ENCODE measurements at places on chromosomes 7 and 10.

DNA sequence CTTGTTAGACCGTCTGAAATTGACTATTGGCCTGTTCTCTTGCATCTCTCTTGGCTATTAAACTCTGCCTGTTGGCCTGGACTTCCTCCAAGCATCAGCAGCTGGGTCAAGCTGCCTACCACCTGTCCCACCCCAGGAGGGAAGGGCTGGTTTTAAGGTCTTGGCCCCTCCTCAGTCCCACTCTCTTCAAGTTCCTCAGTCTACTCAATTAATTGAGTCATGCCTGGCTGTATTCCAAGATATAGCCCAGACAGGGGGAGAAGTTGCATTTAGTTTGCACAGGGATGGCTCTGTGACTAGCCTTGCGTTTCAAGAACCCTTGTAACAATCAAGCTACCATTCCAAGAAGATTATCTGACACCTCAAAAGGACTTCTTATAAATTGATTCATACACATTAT lies 113.8 kb upstream of the GLI3 start:
- DNase-seq: no peak

- DNase-seq: no peak
Measured at GRCh38 chr10:12841826-12842225, 159.7 kb downstream of the CCDC3 start.

DNA sequence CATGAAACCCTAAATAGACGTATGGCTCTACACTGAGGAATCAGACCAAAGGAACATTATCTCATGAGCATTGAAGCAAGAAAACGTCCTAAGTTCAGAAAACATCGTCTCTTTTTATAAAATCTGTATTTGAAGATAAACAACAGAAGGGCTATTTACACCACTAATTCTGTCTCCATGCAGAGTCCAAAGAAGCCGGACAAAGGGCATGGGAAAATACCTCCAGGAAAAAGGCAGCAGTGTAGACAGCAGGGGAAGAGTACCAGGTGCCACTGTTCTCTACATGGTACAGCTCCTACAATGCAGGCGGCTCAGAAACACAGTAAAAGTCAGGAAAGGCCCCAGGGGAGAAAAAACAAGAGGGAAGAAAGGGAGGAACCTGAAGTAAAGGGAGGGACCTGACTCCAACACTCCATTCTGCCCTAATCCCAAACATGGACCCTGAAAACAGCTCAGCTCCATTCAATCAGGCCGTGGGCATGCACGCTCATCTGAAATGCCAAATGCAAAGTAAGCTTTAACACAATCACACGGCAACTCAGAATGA lies 17.5 kb downstream of the FAM171A1 start:
- no peak for DNase-seq

DNA sequence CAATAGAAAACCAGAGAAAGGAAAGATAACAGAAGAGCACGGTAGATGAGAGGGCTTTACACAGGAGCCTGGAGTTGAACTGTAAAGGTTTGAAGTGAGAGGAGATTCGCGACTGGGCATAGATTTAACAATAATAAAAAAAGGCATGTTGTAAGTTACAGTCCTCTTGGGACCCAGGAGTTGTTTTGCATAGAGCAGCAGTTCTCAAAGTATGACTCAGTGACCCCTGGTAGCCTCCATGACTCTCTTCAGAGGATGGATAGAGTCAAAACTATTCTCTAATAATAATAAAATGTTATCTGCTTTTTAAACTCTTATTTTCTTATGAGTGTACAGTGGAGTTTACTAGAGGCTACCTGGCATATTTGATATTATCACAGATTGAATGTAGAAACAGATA lies 262.3 kb downstream of the SORCS3 start:
- no peak for DNase-seq

DNA sequence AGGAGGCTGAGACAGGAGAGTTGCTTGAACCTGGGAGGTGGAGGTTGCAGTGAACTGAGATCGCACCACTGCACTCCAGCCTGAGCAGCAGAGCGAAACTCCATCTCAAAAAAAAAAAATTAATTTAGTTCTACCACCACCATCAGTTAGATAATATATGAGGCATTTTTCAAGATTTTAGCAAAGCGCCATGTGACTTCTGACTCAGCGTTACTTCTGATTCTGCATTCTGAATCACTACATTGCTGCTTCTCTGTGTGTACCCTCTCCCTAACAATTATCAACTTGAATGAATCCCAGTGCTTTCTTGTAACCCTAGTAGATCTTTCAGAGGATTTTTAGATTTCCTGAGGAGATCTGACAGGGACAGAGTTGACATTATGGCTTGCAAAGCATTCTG lies 176.8 kb upstream of the SORCS1 start:
- DNase-seq: no peak

GRCh38 chr7:51017576-51018535 lies 235.2 kb upstream of the GRB10 start:
- no peak for DNase-seq

DNA sequence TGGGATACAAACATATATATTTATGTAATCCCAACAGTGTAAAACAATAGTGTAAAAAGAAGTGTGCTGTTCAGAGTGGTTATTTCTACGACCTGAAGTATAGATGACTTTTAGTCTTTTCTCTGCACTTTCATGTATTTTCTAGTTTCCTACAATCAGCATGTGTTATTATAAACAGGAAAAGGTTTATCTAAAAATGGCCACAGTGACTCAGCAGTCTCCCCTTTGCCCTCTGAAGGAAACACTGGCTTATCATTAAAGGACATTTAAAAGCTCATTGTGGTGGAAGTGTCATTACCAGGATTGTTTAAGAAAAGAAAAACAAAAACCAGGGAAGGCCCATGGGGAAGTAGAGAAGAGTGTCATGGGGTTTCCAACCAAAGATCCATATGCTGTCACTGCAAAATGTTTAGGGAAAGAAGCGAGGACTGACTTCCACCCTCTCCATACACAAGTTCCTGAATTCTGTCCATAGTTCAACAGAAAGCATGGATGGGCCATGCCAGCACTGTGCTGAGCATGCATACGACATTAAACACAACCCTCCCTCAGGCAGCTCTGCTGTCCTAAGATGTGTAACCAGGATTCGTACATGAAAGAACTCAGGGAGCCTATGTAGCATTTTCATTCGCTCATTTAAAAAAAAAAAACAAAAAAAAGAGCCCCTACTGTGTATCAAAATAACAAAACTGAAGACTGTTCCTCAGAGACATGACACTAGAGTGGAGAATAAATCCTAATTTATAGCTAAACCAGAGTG lies 10.2 kb downstream of the CYREN start:
- DNase-seq: no peak

DNA sequence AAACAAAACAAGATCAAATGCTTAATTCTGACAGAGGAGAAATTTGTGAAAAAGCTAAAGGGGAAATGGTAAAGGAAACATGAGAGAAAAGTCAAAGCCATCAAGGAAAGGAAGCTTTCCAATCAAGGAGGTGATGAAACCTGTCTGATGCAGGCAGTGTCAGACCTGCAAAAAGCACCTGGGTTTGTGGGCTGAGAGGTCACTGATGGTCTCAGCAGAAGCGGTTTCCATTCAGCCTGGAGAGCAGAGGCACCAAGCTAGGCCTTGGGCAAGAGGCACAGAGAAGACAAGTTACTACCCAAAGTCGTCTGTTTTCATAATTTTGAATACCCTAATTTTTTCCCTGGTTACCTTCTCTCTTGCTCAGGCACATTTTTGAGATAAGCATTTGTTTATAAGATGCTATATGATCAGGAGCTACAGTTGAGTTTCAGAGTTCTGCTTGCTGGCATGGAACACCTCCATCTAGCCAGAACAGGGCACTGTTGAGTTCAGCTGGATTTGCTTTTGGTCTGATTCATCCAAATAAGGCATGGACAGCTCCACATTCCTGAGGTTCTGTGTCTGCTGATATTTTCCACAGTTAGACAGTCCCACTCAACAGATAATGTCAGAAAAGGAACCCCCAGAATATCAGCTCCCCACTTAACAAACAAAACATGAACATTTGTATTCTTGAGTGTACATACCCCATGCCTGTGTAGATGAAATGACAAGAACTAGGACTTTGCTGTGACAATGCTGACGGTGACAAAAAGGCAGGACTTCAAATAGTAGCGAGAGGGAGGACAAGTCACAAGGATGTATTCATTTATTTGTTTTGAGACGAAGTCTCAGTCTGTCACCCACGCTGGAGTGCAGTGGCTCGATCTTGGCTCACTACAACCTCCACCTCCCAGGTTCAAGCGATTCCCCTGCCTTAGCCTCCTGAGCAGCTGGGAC lies 4.9 kb upstream of the PPIA start:
- DNase-seq: no peak

DNA sequence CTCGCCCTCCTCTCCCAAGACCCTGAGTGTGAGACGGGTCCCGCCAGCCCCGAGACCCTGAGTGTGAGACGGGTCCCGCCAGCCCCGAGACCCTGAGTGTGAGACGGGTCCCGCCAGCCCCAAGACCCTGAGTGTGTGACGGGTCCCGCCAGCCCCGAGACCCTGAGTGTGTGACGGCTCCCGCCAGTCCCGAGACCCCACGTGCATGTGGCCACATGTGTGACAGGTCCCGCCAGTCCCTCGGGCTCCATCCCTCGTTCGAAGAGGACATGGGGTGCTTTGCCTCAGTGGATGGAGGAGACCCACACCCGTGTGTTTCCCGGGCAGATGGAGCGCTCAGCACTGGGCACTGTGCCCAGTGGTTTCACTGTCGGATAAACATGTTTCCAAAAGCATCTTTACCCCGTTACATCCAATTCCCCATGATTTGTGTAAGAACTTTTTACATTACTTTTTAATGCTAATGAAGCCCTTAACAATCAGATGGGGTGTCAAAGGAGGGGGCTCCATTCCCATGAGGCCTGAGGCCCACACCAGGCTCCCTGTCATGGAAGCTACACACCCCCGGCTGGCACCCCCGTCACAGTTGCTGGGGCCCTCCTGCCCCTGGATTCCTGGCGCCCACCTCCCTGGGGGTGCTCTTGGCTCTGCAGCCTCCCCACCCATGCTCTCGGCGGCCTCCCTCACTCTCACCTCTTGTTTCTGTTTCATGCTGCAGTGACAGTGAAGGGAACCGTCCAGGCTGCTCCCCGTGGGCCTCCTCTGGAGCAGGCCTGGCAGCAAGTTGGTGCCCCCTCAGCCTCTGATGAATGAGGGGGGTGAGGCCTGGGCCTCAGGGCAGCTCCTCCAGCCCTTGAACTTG lies 48.5 kb upstream of the CFAP46 start:
- DNase-seq: no peak

- no peak for DNase-seq
Measured at GRCh38 chr7:152476551-152476950, 40.7 kb upstream of the KMT2C start.

- DNase-seq: no peak
Measured at GRCh38 chr10:85847085-85847484, 519.5 kb downstream of the GRID1 start.

DNA sequence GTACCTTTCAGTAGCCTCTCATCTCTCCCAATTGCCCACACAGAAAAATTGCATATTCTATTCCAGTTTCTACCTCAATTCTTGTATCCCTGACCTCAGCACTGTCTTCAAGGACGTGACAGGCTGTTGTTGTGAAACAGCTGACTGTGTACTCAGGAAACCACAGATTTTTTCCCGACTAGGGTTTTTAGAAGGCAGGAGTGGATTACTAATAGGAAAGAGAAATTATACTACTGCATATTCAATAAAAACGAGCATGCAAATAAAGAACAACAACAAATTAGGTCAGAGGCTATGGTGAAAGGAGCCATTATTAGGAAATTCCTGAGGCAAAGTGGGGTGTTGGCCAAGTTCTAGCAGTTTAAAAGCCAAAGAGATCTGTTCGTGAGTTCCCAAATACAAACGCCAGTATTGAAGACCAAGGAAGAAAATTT lies 93.4 kb downstream of the DOCK4 start:
- no peak for DNase-seq

DNA sequence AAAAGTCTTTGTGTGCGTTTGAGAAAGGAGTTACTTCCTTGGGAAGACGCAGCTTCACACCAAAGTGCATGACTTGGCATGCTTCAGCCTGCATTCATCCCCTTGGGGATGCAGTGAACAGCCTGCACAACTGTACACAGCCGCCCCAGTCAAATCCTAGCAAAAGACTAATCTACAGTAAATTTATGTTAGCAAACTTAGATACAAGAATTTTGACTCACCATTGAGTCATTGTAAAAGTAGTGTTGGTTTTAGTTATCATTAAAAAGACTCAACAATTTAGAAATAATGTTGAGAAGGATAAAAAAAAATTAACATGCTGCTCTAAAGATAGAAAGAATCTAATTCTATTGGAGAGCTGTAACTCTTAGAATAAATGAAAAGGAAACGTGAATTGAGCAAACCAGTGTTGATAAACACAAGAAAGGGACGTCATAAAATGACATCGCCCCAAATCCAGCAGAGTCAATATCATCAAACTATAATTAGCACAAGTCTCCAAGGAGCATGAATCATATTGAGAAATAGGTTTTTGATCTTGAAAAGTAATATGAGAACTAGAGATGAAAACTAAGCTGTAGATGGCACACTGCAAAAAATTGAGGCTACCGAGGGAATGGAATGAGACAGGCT lies 11.9 kb upstream of the OPTN start:
- no peak for DNase-seq

Measured in omental fat pad (tissue), 4 donors.